ENCODE measurements at places on chromosomes 3 and 15. TPM values are rescaled to one million over a fixed set of nuclear protein-coding genes. Genes with fewer than 3 reads are reported as not detected.

DNA sequence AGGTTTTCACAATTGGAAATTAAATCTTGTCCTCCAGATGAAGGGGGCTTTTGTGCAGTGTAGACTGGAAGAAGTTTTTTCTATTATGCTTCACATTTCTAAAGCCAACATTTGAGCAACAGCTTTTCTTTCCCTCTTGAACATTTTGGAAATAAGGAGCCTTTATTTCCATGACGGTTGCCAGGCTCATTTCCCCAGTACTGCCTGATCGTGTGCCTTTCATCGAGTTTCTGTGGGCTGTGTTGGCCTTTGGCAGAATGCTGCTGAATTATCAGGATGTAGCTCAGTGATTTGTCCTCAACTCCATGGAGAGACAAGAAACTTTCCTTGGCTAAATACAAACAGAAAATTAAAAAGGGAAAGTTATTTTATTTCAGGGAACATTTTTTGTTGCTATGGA, 314.8 kb upstream of the LRRC3B start:
- no peak overlapping the region for H3K4me3 ChIP-seq
- DNase-seq = no peak
- no peaks in the 10 kb centered on the region for H3K4me1 ChIP-seq
- H3K36me3 ChIP-seq = no peaks in the 10 kb centered on the region
- no peak overlapping the region for H3K27ac ChIP-seq

Gene EPHB3
- 0.24 TPM for total RNA-seq

Gene TNK2
- 54.0 TPM for total RNA-seq

Gene SOX2
- not detected for total RNA-seq

GRCh38 chr3:88809993-88810392, 297.4 kb upstream of the EPHA3 start:
- H3K4me1 ChIP-seq = no peaks in the 10 kb centered on the region
- H3K36me3 ChIP-seq = no peaks in the 10 kb centered on the region
- no peak overlapping the region for H3K27ac ChIP-seq
- H3K4me3 ChIP-seq = no peak overlapping the region
- no peak for DNase-seq

GRCh38 chr15:72182673-72183072, 14.9 kb downstream of the GRAMD2A start:
- H3K4me1 ChIP-seq = peaks cover 6% of the 10 kb centered on the region
- H3K27ac ChIP-seq = no peak overlapping the region
- DNase-seq = no peak
- H3K36me3 ChIP-seq = no peaks in the 10 kb centered on the region

DNA sequence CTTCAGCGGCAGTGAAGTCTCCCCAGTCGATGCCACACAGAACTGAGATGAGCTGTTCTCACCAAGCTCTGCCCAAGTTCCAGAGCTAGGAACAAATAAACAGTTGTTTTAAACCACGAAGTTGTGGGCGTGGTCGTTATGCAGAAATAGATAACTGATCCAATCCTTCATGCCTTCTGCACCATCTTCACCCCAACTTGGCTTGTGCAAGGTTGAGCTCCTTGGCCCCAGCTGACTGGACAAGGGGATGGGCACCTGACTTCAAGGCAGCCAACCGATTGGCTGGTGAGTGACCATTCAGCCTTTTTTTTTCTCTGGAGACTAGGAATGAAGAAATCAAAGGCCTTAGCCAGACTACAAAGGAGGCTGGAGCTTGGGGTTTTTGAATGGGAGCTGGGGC, 23.9 kb downstream of the LINGO1 start:
- no peak overlapping the region for H3K4me3 ChIP-seq
- H3K27ac ChIP-seq = no peak overlapping the region
- H3K4me1 ChIP-seq = no peaks in the 10 kb centered on the region
- H3K36me3 ChIP-seq = no peaks in the 10 kb centered on the region

Gene DAZL
- total RNA-seq = not detected

GRCh38 chr3:160041465-160041864, 52.8 kb downstream of the IL12A start:
- H3K4me1 ChIP-seq = no peaks in the 10 kb centered on the region
- H3K4me3 ChIP-seq = no peak overlapping the region
- peaks cover 18% of the 10 kb centered on the region for H3K27me3 ChIP-seq
- no peak for DNase-seq

DNA sequence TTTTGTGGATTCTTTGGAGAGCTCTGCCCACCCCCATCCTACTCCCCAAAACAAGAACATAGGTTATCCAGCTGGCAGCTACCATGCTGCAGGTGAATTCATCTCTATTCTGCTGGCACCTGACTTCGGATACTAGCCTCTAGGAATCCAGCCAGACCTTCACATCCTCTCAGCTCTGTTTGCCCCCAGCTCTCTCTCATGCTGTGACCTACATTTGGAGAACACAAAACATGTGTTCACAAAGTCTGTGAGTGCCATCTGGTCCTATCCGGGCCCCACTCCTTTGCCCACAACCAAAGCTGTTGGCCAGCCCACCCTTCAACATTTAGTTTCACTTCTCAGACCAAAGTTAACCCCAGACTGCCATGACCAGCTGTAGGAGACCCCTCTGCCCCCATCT, 89.4 kb upstream of the C3orf80 start:
- no peaks in the 10 kb centered on the region for H3K27me3 ChIP-seq
- no peaks in the 10 kb centered on the region for H3K4me1 ChIP-seq
- no peak overlapping the region for H3K4me3 ChIP-seq

GRCh38 chr15:78007964-78008886, 69.3 kb downstream of the TBC1D2B start:
- no peaks in the 10 kb centered on the region for H3K27me3 ChIP-seq
- peaks cover 59% of the 10 kb centered on the region for H3K4me1 ChIP-seq
- no peak overlapping the region for H3K4me3 ChIP-seq
- DNase-seq = peak; percentile 93

GRCh38 chr3:27324686-27325085, 44.5 kb downstream of the NEK10 start:
- no peaks in the 10 kb centered on the region for H3K36me3 ChIP-seq
- H3K4me3 ChIP-seq = no peak overlapping the region
- peaks cover 33% of the 10 kb centered on the region for H3K4me1 ChIP-seq
- H3K27ac ChIP-seq = peak overlapping the region; percentile 82
- no peak for DNase-seq

All from gastrocnemius medialis (tissue), 4 donors.